Naive thymus-derived CD4-positive, alpha-beta T cell (primary cell): ENCODE measurements at places on chromosomes 4 and X. TPM values are rescaled to one million over a fixed set of nuclear protein-coding genes. Genes with fewer than 3 reads are reported as not detected.

CLDN34 gene
- not detected for total RNA-seq

DNA sequence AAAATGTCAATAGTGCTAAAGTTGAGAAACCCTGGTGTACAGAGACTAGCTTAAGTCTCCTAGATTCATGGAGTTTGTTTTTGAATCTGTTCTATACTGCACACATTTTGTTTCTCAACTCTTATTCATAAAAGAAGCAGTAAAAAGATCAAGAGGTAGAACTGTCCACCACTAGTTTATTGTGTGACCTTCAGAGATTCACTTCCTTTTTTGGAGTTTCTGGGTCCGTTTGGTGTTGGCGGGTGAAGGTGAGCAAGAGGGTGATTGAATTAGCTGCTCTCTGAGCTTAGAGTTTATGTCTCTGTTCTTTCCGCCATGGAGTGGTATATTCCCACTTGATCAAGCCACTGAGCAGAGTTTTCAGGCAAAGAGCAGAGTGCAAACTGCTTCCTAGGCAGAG lies 21.4 kb upstream of the PLAC1 start:
- H3K27me3 ChIP-seq = no peaks in the 10 kb centered on the region
- DNase-seq = no peak
- no peaks in the 10 kb centered on the region for H3K4me1 ChIP-seq
- H3K4me3 ChIP-seq = no peak overlapping the region
- H3K27ac ChIP-seq = no peak overlapping the region
- H3K36me3 ChIP-seq = no peaks in the 10 kb centered on the region

- no peak for DNase-seq
- no peaks in the 10 kb centered on the region for H3K4me1 ChIP-seq
- H3K27ac ChIP-seq = no peak overlapping the region
- no peak overlapping the region for H3K4me3 ChIP-seq
- no peaks in the 10 kb centered on the region for H3K36me3 ChIP-seq
These were observed 130.8 kb downstream of the ENOX2 start for GRCh38 chrX:130772105-130772775.

GRCh38 chr4:165077034-165077578 lies 23.4 kb downstream of the TRIM75 start:
- H3K36me3 ChIP-seq = no peaks in the 10 kb centered on the region
- H3K4me1 ChIP-seq = no peaks in the 10 kb centered on the region
- DNase-seq = no peak

ELK1 gene
- 29.3 TPM for total RNA-seq

UCHL1 gene
- total RNA-seq = not detected

C4orf33 gene
- 11.8 TPM for total RNA-seq

DNA sequence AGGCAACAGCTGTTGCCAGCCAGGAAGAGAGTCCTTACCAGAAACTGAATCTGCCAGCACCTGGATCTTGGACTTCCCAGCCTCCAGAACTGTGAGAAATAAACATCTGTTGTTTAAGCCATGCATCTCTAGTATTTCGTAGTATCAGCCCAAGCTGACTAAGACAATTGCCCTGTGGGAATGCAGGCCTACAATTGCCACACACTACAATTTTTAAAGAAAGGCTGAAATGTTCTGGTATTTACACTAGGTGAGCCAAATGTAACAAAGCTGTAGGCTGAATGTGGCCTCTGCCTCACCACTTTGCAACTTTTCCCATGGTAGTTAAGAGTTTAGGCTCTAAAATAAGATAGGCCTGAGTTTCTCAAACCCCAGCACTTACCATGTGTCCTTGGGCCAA lies 59.1 kb downstream of the SPATA18 start:
- H3K27me3 ChIP-seq = no peaks in the 10 kb centered on the region
- no peak overlapping the region for H3K4me3 ChIP-seq
- H3K27ac ChIP-seq = no peak overlapping the region
- no peak for DNase-seq
- no peaks in the 10 kb centered on the region for H3K4me1 ChIP-seq

FGF2 gene
- total RNA-seq = not detected

TENM3 gene
- not detected for total RNA-seq

- H3K36me3 ChIP-seq = no peaks in the 10 kb centered on the region
- no peak for DNase-seq
- H3K4me1 ChIP-seq = no peaks in the 10 kb centered on the region
- H3K4me3 ChIP-seq = no peak overlapping the region
These were observed 29.8 kb upstream of the RELL1 start for GRCh38 chr4:37715889-37716402.

RAI2 gene
- total RNA-seq = 2.2 TPM

- H3K27ac ChIP-seq = no peak overlapping the region
These were observed 30.1 kb upstream of the CFAP299 start for GRCh38 chr4:80305466-80305865.

- no peaks in the 10 kb centered on the region for H3K36me3 ChIP-seq
- H3K4me1 ChIP-seq = no peaks in the 10 kb centered on the region
- no peak overlapping the region for H3K27ac ChIP-seq
- no peak overlapping the region for H3K4me3 ChIP-seq
These were observed 67.2 kb upstream of the ETNPPL start for GRCh38 chr4:108829966-108830492.

DNA sequence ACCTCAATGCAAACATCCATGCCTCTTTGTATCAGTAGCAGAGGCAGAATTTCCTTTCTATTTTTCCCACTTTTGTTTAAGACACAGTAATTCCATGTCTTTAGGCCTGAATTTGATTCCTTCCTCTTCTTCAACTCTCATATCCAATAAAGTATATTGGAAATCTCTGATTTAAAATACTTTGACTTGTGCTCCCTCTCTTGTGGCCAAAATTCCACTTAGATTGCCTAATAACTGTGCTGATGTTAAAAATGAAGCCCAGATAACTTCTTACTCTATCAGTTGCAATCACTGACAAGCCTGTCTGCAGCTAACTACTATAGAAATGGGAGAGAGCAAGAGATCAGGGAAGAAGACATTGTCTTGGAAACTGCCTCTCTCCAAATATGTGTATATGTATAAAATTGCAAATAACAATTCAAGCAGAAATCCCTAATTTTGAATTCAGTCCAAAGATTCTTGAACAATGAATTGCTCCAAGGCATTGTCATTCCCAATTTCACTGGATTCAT lies 163.5 kb upstream of the SPIN4 start:
- DNase-seq = no peak
- no peak overlapping the region for H3K4me3 ChIP-seq
- no peaks in the 10 kb centered on the region for H3K36me3 ChIP-seq
- H3K27ac ChIP-seq = no peak overlapping the region
- H3K27me3 ChIP-seq = no peaks in the 10 kb centered on the region
- H3K4me1 ChIP-seq = no peaks in the 10 kb centered on the region

DNA sequence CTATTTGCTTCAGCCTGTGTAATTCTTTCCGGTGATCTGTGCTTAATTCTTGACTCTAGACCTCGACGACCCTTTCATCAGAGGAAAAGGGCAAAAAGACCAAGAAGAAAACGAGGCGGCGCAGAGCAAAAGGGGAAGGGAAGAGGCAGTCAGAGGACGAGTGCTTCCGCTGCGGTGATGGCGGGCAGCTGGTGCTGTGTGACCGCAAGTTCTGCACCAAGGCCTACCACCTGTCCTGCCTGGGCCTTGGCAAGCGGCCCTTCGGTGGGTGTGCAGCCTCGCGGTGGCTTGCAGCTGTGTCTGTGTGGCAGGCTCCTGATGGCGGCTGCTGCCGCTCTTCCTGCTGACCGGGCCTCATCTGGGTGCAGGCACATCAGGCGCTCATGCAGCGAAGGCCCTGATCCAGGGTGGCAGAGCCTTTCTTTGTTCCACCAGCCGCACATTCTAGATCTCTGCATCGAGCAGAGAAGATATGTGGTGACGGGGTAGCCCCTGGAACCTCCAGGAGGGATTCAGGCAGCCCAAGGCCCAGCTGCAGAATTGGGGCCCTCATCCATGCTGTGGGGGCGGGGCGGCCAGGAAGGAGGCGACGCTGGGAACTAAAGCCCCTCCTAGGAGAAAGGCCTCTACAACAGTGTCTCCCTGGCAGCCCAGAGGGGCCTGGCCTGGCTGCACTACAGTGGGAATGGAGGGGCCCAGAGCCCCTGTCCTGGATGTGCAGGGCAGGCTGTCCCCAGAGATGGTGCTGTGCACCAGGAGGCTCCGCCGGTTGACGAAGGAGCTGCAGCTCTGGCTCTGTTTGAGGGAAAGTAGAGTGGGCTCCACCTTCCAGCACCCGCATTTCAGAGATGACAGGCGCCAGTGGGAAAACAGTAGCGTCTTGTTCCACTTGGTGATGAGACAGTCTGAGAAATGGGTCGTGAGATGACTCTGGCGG lies 32.1 kb downstream of the NELFA start:
- no peak for DNase-seq
- H3K4me3 ChIP-seq = no peak overlapping the region
- peaks cover 8% of the 10 kb centered on the region for H3K36me3 ChIP-seq
- no peaks in the 10 kb centered on the region for H3K27me3 ChIP-seq

BMP3 gene
- not detected for total RNA-seq
